ENCODE measurements at places on chromosomes 5 and 9.
A peak's percentile ranks its signal among the peaks of the same experiment; 100 is the strongest.

DNA sequence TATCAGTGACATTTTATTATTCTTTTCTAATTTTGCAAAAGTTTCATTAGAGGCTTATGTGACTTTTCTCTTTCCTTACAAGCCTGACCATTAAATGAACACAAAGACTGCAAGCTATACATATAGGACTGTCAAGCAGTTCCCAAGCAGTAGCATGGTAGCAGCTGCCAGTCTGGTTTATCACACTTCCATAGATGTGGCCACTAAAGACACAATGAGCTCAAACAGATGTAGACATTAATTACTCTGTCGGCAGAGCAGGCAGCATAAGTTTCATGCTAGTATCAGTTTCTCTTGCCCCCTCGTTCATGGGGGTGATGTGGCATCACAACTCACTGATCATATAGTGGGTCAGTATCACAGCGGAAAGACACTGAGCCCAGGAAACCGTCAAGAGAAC, 89.5 kb downstream of the CDH10 start:
- no peak for DNase-seq

DNA sequence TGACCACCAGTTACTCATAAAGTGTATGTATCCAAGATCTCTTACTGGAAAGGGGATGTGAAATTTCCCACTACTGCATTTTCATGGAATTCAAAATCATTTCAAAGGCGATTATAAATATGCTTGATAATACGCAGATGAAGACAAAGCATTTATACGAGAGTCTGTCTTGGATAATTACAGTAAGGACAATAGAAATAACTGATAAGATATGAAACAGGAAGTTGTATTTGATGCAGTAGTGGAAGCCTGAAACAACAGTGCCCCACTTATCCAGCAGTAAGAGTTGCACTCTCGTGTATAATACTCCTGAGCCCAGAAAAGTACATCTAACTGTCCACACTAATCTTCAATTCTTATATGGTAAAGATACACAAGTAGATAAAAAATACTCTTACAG, 188.7 kb upstream of the POU5F2 start:
- DNase-seq, result no peak

DNA sequence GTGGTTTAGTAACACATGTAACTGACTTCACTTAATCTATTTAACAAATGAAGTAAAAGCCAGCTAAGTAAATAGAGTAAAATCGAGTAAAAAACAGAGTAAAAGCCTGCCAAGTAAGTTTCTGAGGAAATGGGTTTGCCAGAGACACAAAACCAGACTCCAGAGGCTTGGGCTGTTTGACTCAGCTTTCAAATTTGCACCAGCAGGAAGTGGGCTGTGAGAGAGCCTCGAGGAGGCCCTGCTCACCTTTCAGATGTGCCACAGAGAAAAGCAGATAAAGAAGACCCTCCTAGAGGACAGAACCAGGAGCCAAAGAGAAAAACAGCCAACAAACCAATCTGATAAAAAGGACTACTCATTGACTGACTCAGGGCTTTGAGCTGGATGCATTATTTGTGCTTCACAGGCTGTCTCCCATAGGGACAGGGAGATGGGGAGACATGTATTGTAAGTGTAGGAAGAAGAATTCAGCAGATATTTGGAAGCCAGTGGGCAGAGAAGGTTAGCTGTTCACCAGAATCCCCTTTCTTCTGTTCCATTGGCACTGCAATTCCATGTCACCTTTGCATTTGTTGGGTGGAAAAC, 14.4 kb upstream of the AMACR start:
- DNase-seq, result no peak

DNA sequence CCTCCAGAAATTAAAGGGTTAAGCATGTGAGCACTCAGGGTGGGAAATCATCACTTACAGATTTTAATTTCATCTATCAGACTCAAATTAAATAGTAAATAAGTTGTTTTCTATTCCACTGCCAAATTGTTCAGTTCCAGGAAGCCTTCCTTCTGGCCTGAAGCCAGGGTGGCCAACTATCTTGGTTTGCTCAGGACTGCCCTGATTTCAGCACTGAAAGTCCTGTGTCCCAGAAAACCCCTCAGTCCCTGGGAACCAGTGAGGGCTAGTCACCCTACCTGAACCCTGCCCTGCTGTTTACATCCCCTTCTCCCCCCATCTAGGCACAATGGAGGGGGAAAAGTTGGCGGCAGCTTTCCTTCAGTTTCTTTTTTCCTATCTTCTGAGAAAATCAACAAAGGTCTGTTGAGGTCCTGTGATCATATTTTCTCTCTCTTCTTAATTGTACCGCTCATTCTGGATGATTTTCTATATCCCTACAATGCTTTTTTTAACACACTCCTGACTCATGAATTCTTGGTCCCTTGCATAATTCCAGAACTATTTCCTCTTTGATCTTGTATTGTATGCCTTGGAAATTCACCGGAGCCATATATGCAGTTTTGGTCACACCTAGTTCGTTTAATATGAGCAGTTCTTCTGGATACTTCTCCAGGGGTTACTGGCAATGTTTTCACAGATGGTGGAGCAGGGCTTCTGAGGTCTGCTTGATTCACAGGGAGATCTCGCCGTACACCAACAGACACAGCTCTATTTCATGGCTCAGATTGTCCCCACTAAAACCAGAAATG, 103.8 kb downstream of the MAP1B start:
- DNase-seq, result peak; percentile 34

- DNase-seq, result peak; percentile 37
Measured at GRCh38 chr5:141898448-141899049, 20.3 kb upstream of the PCDH1 start.

DNA sequence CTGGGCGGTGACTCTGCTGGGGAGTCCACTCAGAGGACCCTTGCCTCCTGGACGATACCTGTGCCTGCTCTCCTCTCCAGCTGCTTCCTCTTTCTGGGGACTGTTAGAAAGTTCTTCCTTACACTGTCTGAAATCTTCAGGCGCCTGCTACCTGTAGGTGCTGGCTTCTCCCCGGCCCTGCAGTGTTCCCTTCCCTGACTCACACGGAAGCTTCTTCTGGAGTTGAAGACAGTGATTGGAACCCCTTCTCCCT, 562 bp downstream of the GSN start:
- no peak for DNase-seq

DNA sequence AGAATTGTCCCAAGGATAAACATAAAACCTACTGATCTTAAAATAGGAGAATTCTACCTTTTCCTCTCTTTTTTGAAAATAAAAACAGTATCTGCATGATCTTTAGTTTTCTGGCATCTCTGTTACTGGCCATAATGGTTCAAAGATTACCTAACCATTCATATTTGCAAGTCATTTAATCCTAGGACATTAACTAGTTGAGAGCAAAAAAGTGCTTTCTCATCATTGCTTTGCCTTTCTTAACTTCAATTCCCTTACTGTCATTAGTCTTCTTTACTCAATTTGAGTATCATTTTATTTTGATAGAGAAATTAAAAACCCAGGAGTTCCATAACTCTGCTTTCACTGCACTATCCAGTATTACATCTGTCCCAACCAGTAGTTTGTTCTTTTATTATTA, 68.6 kb downstream of the RFX3 start:
- DNase-seq, result no peak

DNA sequence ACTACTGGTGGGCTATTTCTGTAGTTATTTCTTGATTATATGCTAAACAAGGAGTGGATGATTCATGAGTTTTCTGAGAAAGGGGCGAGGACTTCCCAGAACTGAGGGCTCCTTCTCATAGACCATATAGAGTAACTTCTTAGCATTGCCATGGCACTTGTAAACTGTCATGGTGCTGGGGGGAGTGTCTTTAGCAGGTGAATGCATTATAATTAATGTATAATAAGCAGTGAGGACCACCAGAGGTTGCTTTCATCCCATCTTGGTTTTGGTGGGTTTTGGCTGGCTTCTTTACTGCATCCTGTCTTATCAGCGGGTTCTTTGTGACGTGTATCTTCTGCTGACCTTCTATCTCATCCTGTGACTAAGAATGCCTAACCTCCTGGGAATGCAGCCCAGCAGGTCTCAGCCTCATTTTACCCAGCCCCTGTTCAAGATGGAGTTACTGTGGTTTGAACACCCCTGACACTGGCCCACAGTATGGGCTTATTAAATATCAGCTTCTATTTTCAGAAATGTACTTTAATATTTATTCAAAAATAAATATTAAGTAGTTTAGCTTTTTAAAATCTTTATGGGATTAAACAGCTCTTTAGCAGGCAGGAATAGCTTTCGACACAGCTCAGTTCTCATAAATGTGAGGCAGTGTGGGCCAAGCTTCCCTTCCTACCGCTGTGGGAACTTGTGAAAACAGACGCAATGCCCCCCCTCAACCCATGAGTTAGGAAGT, 44.4 kb downstream of the GALNT12 start:
- no peak for DNase-seq

GRCh38 chr5:82319651-82320376, 41.7 kb upstream of the RPS23 start:
- no peak for DNase-seq

- no peak for DNase-seq
Measured at GRCh38 chr5:171261904-171262303, 47.1 kb upstream of the TLX3 start.

DNA sequence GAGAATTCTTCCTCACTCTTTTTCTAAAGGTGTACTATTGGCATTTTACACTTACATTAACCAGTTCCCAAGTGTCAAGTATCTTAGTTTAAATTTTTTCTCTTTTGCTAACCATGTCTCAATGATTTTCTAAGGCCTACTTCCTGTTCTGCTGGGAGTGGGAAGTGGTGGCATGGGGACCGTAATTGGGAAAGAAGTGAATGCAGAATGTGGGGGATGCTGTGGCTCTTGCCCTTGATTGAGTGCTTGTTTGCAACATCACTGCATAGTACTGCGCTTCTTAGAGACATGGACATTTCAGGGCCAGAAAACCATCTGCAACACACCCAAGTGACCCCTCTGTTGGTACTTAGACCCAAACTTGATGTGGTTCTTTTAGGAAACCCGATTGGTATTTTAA, 32.8 kb downstream of the MRRF start:
- no peak for DNase-seq

GRCh38 chr5:51539232-51539631, 156.0 kb downstream of the ISL1 start:
- DNase-seq, result no peak

- no peak for DNase-seq
Measured at GRCh38 chr9:93577078-93577974, 942 bp downstream of the PHF2 start.

DNA sequence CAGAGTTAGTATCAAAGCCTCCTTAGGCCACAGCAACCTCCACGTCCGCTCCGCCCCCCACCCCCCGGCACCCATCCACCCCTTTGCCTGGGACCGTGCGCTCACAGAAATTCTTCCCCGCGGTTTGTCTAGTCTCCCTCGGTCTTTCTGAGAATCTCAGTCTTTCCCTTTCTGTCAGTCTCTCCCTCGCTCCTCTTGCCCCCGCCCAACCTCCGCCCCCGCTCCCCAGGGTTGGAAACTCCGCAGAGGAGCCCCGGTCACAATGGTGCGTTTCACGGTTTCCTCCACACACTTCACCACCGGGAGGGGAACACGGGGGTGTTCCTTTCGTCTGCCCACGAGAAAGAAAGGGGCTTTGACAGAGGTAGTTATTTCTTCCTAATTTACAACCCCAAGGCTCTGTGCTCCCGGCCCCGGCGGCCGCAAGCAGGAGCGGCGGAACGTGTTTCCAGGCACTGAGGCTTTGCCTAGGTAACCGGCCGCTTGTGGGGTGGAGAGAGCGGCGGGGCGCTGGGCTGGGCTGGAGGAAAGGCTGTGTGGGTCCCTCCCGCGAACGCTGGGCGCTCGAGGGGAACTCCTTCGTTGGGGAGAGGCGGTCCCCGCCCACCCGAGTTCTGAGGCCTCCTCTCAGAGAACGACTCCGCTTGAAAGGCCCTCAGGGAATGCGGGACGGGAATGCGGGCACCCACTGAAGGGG, 2.1 kb downstream of the NR4A3 start:
- DNase-seq, result no peak

DNA sequence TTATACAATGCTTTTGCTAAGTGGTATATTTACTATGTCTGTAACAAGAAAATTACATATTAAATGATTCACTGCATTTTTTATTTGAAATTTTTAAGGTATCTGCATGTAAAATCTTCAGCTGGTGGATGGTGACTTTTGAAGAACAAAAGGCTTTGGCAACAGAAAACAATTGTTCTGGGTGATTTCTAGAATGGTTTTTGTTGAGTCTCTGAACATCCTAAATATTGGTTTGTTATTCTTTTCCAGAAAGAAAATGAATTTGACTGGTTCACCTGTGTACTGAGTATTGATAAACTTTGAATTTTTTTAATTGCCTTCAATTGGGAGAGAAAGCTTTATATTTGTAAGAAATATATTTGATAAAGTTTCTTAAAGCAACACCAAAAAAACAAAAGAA, 35.2 kb downstream of the ERAP1 start:
- peak; percentile 61 for DNase-seq

DNA sequence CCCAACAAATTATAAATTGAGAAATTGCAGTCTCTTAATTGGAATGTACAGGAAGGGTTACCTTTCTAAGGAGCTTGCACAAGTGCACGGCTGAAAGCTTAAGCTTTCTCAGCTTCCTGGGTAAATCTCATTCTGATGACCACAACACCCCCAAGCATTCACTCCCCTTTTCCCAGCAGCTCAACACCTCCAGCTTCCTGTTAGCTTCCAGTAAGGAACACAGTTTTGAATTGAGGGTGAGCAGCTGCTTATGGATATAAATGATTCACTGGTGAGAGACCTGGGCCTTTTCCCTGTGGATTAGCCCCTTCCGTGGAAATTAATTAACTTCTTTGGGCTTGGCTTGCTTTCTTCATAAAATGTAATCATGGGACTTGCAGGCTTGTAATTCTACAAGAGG, 101.2 kb downstream of the SLC28A3 start:
- no peak for DNase-seq

DNA sequence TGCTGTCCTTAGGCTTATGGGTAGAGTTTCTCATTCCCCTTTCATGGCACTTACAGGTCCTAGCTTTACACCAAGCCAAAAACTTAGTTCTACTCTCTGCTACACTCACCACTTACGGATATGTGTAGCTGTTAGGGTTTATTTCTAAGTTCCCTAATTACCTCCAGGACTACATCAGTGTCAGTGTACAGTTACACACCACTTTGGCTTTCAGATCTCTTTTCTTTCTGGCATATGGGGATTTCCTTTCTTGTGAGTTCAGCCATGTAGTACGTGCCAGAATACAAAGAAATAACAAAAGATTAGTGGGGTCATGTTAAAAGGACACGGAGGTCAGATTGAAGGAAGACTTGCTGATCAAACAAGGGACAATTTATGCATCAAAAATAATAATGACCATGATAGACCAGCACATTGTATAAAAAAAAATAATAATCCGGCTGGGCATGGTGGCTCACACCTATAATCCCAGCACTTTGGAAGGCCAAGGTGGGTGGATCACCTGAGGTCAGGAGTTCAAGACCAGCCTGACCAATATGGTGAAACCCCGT, 41.8 kb downstream of the LYRM7 start:
- DNase-seq, result peak; percentile 43

GRCh38 chr5:36045895-36046294, 20.8 kb downstream of the UGT3A2 start:
- DNase-seq, result peak; percentile 22

- no peak for DNase-seq
Measured at GRCh38 chr9:121780177-121781040, 129.0 kb downstream of the DAB2IP start.

- peak; percentile 91 for DNase-seq
Measured at GRCh38 chr5:172766287-172767108, 4.5 kb downstream of the DUSP1 start.

- DNase-seq, result no peak
Measured at GRCh38 chr9:69601698-69602097, 70.5 kb downstream of the APBA1 start.

Data from pons (tissue), 1 donor.